Heart left ventricle (tissue), 16 donors: ENCODE measurements at places on chromosomes 7 and 10. TPM values are rescaled to one million over a fixed set of nuclear protein-coding genes. Genes with fewer than 3 reads are reported as not detected.

The CASTOR2 gene
- polyA plus RNA-seq: 11.1 TPM

DNA sequence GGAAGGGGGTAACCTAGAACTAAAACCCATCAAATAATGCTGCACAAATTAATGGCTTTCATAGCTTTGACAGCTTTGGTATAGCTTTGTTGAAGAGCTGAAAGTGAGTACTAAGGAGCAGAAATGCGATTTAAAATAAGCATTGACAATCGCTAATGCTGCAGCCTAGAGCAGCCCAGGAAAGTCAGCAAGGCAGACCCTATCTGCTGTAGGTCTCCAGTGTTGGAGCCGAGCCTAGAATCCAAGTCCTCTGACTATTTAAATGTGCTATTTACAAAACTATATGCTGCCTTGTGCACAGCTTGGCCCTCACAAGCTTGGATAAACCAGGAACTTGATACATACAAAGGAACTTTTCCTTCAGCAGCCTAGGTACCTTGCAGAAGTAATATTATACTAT is 64.9 kb upstream of the ASAH2 start:
- peak; percentile 27 for DNase-seq

The NPY4R2 gene
- polyA plus RNA-seq: not detected

DNA sequence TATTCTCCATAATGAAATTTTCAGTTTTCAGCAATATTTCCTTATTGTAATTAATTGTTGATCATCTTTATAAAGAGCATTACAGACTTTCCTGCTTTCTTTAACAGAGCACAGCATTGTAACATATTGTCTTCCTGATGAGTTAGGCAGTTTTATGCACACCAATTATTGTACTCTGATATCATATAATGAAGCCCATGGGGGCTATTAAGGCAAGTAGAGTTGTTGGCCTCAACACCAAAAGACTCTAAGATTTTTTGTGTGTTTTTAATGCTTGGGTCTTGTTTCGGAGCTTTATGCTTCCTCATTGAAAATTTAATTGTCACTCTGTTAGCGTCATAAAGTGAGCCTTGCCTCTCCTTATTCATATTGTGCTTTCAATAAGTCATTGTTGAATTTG is 49.2 kb upstream of the ARID5B start:
- DNase-seq: no peak

The PNLIP gene
- 0.07 TPM for polyA plus RNA-seq

DNA sequence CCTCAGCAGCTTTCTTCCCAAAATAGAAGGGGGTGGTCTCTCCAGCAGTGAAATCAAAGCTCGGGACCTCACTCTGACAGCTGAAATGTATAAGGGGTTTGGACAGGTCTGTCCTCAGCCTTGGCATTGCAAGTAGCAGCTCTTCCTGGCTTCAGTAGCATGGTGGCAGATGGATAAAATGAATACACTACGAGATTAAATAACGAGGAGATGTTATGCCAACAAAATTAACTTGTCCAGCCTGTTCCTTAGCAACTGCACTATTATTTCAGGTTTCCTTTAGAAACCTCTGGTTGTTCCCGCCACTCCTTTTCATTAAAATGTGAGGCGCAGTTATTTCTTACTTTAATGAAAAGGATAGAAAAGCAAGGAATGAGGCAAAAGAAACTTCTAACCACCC is 24.9 kb downstream of the PRLHR start:
- DNase-seq: no peak

DNA sequence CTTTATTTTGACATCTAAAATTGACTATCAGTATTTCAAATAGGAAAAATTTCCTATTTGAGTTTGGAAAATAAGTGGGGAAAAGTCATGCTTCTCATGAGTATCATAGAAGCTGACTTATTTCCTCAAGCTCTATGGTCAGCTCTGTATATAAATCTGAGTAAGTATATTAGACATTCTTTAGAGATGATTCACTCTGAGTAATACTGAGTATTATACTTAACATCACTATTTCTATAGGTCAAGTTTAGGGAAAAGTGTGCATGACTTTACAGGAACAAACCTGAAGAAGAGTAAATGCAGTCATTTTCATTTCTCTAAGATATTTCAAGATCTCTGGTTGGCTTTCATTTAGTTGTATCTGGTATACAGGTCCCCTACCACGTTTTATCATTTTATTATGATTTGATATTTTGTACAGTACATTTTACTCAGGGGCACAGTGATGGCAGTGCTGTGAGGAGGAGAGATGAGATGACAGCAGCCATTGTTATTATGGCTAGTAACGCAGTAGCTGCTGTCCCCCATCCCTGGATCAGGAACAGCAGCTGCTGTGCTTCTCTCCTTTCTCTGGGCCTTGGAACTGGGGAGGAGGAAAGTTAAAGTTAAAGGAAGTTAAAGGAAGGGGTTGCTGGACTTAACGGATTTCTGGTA is 15.2 kb downstream of the SND1 start:
- no peak for DNase-seq

- DNase-seq: no peak
Measured at GRCh38 chr7:152073352-152073751, 47.9 kb downstream of the GALNT11 start.

The KCND2 gene
- polyA plus RNA-seq: not detected

GRCh38 chr7:128174386-128174785 is 66.7 kb upstream of the LEP start:
- no peak for DNase-seq

- no peak for DNase-seq
Measured at GRCh38 chr7:55235801-55236200, 129.3 kb upstream of the LANCL2 start.

GRCh38 chr7:7851381-7851780 is 117.2 kb upstream of the GLCCI1 start:
- no peak for DNase-seq

DNA sequence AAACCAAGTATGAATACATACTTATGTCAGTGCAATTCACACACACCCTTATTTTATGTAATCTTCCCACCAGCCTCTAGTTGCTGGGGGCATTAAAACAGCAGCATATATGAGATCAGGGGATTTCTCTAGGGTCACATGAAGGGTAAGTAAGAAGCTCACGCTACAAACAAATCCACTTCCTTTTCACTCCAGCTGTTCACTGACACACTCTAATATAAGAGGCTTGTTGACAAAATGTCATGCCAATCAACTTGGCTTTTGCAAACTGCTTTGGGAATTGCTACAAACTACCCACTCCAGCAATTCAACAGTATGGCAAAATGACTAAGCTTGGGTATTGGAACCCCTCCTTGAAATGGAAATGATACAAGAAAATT is 10.3 kb downstream of the FAM3C start:
- no peak for DNase-seq

DNA sequence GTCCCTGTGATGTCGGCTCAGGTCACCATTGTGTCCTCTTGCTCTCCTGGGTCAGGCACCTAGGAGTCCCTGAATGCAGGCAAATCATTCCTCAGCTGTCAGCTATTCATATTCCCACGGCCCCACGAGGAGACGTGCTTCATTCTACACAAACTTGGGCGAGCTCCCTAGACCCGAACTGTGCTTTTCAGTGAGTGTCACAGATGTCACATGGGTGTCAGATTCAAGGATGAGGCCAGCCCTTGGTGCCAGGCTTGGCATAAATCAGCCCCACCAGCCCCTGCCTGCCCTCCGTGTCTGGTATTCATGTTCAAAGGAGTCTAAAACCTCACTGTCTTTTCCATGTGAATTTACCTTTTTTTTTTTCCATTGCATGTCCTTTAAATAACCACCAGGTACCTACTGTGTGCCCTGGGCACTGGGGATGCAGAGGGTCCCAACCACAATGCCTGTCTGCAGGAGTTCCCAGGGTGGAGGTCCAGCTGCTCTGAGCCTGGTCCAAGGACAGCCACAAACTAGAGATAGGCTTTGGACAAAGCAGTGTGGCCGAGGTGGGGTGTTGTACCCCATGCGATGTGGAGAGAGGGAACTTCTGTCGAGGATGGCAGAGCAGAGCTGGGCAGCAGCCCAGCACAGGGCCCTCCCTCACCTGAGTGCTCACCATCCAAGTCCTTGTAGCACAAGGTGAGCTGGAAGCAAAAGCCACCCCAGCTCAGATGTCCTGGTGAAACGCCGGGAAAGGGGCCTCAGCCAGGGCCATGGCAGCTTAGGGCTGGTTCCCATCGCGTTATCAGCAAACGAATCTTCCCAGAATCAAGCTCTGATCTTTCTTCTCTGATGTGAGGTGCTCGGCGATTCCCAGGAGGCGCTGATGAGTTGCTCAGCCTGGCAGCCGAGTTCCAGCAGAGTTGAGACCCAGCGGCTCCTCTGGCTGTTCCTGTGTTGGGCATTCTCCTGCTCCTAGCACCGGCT is 611.9 kb downstream of the PTPRN2 start:
- DNase-seq: no peak

DNA sequence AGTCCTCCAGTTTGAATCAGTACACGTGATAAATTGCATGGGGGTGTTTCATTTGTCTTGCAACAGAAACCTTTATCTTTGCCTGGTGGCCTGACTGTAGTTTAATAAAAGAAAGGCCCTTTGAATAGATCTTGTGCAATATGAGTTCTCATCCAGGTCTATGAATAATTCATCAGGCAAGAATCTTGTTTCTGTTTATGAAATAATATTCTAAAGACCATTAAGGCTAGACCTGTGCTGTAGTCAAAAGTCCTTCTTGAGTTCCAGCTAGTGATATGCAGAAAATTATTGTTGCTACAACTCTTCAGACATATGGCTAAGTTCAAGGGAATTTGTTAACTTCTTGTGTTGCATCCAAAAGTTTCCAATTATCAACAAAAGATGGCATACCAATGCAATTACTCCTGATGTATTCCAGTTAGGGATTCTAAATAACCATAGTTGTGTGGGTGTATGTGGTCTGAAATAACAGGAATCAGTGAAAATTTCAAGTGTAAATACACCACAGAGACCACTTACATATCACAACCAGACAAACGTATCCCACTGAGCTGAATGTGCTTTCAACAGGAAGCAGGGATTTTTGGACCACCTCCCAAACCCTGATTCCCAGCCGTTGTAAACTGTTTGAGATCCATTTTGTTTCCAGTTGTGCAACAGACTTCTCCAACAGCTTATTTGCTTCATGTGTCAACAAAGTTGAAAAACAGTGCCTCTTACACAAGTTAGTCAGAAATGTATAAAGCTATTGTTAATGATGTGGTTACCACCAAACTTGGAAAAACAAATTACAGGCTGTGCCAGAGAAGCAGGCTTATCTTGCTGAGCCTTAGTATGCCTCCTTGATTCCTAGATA is 54.7 kb upstream of the BICC1 start:
- peak; percentile 69 for DNase-seq

DNA sequence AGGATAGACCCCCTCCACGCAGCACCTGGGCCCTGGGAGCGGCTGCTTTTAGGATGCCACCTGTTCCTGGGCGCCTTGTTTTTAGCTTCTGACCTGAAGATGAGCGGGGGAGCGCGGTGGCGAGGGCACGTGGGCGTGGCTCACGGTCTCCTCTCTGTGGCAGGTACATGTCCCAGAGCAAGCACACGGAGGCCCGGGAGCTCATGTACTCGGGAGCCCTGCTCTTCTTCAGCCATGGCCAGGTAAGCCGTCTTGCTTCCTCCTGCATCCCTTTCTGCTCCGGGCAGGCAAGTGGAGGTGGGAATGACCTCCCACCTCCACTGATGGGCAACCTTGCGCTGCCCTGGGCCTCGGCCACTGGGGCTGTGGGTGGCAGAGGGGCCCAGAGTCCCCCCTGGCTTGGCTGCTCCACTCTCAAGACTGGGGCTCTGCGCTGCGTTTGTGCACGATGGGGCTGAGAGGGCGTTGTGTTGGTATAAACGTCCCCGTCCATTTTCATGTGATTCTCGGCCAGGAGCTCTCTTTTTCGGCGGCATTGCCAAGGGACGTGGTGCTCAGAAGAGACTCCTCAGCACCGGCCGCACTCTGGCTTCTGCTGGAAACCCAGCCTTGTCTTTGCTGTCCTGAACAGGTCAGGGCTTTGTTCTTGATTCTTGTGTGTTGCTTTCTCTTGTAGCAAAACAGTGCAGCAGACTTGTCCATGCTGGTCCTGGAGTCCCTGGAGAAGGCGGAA is 9.7 kb downstream of the GET4 start:
- peak; percentile 20 for DNase-seq

The FBXO24 gene
- not detected for polyA plus RNA-seq

- DNase-seq: peak; percentile 59
Measured at GRCh38 chr7:100673942-100674410, 436 bp downstream of the GNB2 start.
